Hematopoietic multipotent progenitor cell treated with erythropoietin and hydrocortisone succinate and interleukin-3 and kit ligand, for 8 days (in vitro differentiated cells): ENCODE measurements at places on chromosomes 5 and 9.

- DNase-seq = peak; percentile 60
Measured at GRCh38 chr9:122377241-122378164, 6.7 kb downstream of the PTGS1 start.

- DNase-seq = no peak
Measured at GRCh38 chr9:88551546-88552137, 16.7 kb downstream of the NXNL2 start.

DNA sequence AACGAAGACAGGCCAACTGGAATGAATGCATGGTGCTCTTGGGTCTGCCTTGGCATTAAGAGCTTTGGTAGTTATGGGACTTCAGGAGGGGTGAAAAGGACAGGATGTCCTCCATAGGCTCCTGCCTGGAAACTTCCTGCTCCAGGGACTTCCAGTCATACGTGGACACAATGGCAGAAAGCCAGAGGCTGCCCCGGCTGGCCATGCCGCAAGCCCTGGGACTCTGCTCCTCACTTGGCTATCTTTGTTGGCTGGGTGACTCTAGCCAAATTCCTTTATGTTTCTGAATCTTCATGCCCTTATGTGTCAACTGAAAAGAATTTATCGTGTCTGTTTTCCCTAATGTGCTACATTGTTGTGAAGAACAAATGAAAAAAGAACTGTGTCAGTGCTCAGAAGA lies 136.9 kb downstream of the SIL1 start:
- DNase-seq = no peak

DNA sequence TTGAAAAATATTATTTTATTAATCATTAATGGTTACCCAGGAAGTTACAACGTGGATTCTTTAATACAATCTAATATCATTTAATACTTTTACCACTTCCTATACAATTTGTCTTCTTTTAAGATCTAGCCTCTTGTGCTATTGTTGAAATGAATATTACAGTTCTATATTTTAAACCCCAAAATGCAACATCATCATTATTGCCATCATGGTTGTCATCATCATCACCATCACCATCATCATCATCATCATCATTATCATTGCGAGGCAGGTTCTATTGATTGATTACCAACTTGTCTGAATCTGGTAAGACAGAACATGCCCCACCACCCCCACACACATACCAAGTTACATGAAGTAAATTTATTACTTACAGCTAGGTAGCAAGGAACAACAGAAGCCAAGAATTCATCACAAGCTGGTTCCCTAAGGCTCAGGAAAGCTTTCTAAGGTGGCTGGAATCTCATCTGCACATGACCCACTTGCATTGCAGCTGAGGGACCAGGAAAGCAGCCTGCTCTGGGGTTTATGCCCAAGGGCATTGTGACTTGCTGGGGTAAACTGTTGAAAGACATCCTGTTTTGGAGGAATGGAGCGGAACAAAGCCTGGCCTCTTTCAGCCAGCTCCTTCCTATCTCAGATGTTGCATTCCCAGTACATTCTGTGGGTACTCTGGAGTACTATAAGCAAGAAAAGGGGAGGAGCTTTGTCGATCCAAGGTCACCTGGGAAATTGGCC lies 418.1 kb downstream of the PRR16 start:
- no peak for DNase-seq
